ENCODE measurements at places on chromosomes 6 and 20.

DNA sequence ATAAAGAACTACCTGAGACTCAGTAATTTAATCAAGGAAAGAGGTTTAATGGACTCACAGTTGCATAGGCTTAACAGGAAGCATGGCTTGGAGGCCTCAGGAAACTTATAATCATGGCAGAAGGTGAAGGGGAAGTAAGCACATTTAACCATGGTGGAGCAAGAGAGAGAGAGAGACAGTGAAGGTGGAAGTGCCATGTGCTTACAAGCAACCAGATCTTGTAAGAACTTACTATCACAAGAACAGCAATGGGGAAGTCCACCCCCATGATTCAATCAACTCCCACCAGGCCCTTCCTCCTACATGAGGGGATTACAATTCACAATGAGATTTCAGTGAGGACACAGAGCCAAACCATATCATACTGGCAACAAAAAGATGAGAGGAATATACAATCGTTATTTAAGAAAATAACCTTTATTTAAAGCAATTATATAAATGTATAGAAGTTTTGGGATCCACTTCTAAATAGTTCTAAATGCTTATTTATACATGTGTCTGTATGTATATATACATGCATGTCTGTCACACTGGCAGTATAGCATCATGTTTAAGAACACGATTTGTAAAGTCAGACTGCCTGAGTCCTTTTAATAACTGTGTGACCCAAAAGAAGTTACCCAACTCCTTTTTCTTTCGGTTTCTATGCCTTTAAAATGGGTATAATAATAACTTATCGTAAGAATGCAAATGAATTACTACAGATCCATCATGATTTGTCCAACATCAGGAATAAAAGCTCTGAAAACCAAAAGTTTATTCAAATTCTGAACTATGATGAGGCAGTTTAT, 255.7 kb upstream of the THEMIS start:
- DNase-seq, result no peak

DNA sequence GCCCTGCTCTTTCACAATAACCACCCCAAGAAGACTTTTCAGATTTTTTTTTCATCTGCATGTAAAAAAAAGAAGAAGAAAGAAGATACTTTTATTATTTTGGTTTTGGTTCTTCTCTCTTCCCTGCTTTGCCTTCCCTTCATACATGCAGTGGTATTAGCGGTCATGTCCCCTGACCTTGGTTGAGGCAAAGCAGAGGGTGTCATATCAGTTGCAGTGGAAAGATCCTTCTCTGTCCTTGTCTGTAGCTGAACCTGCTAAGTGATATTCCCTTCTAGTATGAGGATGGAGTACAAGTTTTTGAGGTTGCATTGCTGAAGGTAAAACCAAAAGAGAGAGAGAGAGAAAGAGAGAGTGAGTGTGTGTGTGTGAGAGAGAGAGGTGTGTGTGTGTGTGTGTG, 345.7 kb downstream of the UTRN start:
- DNase-seq, result no peak

DNA sequence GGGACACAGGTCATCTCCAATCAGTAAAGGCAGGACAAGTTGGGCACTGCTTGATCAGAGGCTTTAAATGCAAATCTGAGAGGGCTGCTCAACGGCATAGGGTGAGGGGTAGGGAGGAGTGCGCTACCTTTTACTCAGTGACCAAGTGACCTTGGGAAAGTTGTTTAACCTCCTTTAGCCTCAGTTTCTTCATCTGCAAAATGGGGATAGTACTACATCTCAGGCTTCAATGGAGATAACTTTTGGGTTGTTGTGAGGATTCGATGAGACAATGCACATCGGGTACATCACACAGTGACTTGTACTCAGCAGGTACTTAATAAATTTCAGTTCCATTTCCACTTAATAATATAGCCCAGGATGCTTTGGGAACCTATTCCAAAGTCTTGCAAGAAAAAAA, 22.6 kb downstream of the MDGA1 start:
- no peak for DNase-seq

GRCh38 chr20:645318-646106, 7.5 kb downstream of the SRXN1 start:
- peak; percentile 89 for DNase-seq

DNA sequence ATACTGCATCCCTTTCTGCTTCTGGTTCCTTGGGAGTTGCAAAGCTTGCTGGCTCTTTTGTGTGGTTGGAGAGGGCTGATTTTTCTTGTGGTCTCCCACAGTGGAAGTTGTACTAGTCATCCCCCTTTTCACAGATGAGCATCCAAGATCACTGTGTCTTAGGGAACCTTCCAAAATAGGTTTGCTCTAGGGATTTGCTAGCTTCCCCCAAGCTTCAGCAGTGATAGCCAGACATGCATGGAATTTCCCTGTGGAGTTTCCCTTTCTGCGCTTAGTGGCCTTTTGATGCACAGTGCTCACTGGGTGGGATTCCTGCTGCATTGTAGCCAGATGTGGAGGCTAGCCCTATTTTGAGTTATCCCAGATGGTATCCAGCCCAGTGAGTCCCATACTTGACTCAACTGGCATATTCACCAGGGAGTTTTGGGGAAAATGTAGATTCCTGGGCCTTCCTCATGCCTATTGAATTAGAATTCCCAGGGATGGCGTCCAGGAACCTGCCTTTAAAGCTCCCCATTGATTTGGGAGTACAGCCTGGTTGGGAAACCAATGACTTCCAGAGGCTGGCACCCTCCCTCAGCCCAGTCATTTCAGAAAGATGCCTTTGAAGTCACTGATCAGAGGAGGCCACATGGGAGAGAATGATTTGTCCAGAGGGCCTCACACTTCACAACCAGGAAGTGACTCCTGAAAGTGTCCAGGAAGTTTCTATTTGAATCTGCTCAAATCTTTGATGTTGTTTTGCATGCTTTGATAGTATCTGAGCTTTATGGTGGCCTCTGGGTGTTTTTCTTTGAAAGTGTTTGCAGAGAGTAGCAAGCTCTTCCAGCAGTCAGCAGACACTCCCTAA, 25.9 kb downstream of the PPARD start:
- DNase-seq, result peak; percentile 65

- peak; percentile 82 for DNase-seq
Measured at GRCh38 chr6:154615483-154616025, 105.1 kb upstream of the CNKSR3 start.

- peak; percentile 30 for DNase-seq
Measured at GRCh38 chr6:35148167-35148741, 7.1 kb upstream of the TCP11 start.

DNA sequence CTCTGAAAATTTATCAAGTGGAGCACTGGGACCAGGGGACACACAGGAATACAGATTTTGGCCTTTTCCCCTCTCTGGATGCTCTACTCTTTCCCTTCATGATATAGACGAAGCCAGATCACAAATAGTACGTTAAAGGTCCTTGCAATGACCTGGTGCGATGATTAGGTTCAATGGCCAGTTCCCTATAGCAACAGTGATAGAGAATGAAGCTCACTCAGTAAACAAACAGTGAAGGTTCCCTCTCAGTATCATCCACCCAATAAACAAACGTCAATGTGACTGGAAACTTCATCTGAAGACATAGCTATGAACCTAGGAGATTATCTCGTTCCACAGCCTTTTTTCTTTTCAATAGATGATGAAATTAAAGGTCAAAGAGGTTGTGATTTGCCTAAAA, 596.2 kb downstream of the KIF16B start:
- DNase-seq, result no peak

- DNase-seq, result no peak
Measured at GRCh38 chr20:10953437-10953836, 279.6 kb upstream of the JAG1 start.

- no peak for DNase-seq
Measured at GRCh38 chr6:48567016-48567415, 456.0 kb upstream of the PTCHD4 start.

GRCh38 chr6:21098134-21098533, 495.4 kb upstream of the SOX4 start:
- no peak for DNase-seq

GRCh38 chr6:53428886-53429285, 80.1 kb upstream of the ELOVL5 start:
- DNase-seq, result no peak

DNA sequence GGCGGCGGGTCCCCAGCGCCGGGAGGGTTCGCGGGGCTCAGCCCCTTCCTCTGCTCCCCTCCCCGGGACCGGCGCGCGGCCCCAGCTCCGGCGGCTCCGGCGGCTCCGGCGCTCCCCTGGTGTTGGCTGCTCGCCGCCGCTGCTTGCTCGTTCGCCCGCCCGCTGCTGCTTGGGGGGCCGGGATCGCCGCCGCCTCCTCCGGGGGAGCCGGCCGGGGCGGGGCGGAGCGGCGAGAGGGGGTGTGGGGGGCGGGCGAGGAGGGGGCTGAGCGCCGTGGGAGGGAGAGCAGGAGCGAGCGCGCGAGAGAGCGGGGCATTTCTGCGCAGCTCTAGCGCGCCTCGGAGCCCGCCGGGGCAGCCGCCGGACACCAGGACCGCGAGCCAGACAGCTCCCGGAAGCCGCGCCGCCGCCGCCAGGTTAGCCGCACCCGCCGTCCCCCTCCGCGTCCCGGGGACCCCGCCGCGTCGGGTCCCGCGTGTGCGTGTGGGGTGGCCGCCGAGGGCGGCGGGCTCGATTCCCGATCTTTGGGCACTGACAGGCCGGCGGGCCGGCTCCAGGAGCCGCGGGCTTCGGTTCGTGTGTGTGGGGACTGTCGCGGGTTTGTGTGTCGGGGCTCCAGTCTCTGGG, 62.0 kb upstream of the EPB41L1 start:
- peak; percentile 70 for DNase-seq

DNA sequence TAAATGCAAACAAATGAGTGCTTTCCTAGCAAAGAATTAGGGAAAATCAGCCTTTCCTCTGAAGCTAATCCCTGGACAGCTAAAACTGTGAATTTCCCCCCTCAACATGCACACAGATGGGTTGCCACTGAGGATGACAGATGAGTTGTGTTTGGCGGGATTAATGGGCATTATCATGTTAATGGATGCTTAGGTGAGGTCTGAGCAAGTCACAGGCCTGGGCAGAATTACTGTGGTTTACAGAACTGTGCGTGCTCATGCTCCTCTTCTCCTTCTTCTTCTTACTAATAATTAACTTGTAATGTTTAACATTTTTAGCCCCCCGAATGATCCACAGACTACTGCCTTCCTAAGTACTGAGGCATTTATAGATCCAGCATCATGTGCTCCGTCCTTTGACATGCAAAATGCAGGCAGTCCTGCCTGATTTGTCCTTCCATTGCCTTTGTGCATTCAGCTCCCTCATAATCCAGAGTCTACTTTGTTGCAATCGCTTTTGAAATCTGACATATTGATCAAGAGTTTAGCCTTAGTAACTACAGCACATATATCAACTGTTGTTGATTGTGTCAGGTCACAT, 753.4 kb upstream of the MMS22L start:
- DNase-seq, result no peak

DNA sequence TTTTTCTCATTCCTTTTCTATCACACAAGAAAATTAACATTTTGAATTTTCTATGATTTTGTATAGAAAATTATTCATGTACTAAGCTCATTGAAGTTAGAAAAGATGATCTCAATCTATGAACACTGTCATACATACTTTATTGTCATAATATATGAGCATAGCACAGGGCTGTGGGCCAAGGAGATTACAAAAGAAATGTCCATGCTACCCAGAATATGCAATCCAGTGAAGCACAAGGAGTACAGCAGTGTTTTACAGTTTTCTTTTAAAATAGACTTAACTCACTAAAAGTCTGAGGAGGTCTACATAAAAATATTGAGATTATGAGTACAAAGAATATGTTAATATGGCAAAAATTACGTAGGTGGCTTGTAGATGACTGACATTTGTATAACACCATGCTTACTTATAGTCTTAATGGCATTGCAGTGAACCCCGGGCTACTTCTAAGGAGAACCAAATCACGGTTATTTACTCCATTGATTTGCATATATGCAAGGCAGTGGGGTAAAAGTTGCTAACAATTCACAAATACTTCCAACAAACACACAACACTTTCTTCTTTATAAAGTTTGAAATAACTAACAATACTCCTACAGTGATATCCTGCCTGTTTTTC, 257.1 kb downstream of the BCKDHB start:
- peak; percentile 18 for DNase-seq

DNA sequence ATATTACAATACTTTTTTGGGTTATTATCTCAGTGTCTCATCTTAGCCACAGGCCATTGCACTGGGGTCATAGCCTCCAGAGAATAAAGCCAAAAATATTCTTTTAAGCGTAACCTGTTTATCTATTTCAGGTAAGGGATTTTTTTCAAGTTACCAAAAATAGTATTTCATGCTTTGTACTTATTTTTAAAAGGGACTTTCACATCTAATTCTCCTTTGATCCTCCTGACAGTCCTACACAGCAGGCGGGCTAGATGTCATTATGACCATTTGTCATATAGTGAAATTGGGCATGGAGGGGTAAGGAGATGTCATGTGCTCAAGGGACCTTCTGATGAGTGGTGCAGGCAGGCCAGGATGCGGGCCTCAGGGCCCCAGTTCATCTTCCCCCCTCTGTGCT, 68.9 kb downstream of the TBC1D7 start:
- DNase-seq, result no peak
